ENCODE measurements at places on chromosomes 3 and 15.

GRCh38 chr3:150036780-150037179, 66.1 kb upstream of the PFN2 start:
- no peak for DNase-seq

DNA sequence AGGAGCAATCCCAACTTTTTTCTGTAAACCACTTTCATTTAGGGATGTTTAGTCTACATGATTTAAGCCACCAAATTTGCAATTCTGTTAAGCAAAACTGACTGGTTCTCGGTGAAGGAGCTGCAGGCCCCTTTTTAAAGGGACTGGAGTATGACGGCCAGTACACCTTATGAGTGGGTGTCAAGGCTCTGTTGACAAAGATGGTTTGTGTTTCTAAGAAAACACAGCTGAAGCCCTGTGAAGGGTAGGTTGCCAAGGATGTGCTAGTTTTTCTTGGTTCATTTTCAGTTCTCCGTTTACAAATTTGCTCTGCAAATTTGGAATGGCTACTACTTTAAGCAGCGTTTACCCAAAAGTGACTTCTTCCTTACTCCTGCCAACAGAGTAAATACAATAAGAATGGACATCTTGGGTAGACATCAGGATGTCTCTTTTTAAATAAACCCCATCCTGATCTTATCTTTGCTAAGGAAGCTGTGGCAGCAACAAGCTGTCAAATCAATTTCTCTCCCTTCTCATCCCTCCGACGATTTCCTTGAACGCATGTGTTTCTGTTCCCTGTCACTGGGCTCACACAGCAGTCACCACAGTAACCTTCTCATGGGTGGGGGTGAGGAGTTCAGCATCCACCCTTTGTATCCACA, 58.2 kb upstream of the CMTM8 start:
- no peak for DNase-seq

DNA sequence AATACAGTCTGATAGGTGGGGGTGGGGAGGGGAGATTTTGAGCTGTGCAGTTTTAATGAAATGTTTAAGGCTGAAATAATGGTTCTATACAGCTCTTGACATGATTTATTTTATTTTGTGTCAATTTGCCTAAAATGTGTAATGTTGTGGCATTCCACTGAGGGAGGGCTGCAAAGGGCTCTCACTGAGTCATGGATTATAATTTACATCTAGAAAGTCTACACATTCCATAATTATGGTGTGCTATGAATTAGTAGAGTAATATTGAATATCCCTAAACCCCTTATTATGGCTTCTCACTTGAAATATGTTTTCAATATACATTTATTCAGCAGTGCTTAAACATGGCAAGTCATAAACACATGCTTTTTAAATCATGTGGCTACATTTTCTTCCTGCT, 103.9 kb downstream of the RARB start:
- DNase-seq, result no peak

GRCh38 chr3:130093741-130094391, 12.2 kb downstream of the ALG1L2 start:
- DNase-seq, result no peak

DNA sequence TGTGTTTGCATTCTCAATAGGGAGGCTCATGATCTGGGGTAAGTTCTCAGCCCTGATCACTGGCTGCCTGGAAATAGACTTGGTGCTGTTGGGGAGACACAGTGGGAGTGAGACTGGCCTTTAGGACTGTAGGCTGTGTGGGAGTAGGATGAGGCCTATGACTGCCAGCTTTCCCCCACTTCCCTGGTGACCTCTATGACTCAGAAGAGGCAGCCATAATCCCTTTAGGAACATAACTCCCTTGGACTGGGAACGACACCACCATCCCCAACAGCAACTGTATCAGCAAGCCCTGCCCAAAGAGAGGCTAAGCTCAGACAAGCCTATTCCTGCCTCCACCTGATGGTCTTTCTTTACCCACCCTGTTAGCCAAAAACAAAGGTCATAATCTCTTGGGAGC, 91.3 kb downstream of the SUCNR1 start:
- no peak for DNase-seq

Data from stimulated activated CD4-positive, alpha-beta T cell treated with anti-CD3 and anti-CD28 coated beads, Interleukin-1b, Interleukin-23, amount 100 ng/mL, for 1 hour (primary cell).